ENCODE measurements at places on chromosomes 5 and 9.

DNA sequence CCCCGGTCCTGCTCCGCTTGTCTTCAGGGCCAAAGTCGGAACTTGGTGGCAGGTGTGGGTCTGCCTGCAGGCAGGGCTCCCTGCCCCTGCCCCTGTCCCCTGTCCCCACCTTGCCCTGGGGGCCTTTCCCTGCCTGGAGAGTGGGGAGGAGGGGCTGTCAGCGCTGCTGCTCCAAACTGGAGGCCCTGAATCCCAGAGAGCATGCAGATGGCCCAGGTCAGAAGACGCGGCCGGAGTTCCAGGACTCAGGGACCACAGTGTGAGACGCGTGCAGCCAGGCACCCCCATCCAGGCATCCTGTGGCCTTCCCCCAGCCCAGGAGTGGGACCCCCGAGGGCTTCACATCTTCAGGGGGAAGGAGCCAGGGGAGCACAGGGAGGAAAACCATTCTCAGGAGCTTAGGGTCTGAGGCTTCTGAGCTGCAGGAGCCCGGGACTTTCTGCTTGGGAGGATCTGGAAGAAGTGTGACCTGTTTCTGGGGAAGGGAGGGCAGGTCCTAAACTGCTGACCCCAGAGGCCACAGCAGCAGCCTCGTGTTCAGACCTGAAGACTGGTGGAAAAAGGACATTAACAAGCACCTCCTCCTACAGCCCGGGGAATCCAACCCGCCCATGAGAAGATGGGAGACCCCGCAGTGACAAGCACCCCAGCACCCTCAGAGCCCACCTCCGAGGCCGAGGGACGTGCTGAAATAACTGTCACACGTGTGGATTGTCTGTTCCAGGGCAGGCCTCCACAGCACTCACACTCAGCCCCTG lies 38.0 kb downstream of the RASGEF1C start:
- DNase-seq = no peak

DNA sequence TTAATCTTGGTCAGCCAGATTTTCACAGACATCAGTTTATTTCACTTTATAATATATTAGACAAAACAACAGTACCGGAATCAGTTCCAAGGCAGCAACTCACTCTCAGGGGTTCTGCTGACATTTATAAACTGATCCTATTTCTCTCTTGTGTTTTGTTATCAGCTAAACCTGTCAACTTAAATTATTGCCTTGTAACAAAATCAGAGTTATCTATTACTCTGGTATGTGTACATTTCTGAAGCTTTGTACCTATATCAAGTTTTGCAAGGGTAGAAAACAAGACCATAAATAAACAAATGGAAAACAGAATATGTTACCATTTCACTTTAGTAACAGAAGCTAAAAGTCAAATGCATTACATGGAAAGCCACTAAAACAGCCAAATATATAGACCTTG lies 122.1 kb downstream of the SIL1 start:
- DNase-seq = no peak

DNA sequence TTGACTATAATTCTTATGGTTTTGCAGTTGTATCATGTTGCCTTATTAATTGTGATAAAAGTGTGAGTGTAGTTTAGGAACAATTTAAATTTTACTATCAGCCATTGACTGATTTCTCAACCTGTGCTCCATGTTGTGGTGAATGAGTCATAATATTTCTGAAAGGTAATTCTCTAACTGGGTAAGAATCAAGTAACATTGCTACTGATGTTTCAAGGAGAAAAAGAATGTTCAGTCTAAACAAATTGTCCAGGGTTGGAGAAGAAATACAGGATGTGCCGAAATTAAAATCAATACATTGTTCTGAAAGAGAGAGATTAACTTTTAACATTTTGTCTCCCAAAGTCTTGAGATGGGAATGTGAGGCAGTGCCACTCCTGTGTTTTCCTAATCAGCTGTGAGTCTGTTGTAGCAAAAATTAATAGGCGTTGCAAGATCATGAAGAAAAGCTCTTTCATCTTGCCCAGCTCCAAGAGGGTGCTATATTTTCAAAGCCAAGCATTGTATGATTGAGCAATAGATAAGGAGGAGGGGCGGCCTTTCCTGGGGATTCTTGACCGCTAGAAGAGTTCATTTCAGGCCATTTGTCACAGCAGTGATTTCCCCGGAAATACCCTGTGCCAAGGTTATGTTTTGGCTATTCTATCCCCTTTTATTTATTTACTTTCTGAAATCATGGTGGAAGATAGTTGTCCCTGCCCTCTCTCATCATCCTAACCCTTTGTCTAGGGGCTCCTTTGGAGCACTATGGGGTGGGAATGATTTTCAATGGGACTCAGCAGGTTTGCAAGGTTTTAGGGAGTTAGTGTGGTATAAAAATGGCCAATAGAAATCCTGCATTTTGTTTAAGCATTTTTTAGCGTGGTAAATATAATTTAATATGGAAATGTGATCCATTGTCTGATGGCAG lies 151.6 kb downstream of the FOCAD start:
- no peak for DNase-seq

DNA sequence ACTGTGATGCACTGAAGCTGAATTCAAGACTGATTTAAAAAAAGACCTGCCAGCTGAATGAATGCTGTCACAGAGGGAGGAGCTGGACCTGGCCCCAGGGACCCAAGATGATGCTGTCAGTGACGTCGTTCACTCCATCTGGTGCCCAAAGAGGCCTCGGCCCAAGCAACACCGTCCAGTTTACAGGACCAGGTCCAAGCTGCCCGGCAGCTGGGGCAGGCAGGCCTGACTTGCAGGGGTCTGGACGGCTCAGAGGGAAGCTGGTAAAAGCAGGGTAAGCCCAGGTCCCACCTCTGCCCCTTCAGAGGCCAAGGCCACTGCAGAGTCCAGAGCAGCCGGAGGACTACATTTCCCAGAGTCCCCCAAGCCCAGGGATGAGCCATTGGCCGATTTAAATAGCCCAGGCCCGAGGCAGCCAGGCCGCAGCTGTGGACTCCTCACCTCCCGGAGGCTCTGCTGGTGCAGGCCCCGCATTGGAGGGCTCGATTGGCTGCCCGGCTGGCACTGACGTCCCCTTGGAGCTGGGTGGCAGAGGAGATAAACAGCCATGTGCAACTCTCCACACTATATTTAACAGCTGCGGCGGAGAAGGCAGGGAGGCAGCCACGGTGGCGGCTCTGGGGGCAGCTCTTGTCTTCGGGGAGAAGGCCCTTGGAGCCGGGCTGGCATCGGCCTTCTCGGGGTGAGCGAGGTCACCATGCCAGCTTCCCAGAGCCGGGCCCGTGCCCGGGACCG lies at the start of gene PLPP7:
Gene PLPP7 (plus strand): TSS at position 423 of the 735 bp plus-strand sequence. CDS start 275 bp downstream, at position 698.
- no peak for DNase-seq

GRCh38 chr5:140336388-140336787 lies 10.0 kb downstream of the HBEGF start:
- DNase-seq = no peak

DNA sequence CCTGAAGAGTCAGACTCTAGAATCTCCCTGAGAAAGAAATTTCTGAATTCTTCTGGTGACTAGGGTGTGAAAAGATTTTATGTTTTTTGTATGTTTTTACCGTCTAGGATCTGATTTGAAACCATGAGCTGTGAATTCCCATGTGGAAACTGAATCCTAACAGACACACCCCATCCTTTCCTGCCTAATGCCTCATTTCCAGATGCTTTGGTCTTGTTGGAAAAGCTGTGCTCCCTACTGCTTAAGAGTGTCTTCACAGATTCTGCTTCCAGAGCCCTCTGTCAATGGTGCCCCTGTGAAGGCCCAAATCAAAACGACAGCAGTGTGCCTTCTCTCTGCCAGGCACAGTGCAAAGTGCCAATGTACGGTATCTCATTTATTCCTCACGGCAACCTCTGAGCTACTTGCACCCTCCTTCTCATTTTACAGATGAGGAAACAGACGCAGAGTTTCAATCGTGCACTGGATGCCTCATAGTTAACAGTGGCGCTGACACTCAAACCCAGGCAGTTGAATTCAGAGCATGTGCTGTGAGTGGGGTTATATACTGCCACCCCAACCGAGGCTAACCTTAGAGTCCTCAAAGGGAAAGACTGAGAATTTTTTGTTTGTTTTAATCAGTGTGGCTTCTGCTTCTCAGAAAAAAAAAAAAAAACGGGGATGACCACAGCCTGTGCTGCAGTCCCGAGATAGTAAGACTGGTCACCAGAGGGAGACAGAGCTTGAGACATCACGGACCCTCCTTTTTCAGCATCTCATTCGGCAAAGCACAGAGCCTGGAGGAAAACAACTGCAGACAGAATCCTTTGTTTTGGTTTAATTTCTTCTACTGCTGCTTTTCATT lies 188.4 kb downstream of the SNCAIP start:
- no peak for DNase-seq

DNA sequence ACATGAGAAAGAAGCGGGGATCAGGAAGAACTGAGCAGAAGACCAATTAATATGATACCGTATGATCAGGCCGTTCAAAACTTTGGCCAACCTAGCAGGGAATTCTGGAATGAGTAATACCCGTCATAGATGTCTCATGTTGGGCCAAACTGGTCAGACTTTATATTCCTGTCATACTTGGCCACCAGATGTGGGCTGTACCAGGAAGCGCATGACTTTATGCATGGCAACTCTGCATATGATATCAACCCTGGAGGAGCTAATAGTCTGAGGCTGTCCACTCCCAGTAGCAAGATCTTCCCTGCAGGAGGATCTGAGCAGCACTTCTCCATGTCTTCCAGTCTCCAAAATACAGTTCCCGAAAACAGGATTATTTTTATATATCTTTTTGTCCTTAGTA lies 68.5 kb upstream of the NAA35 start:
- no peak for DNase-seq
